ENCODE measurements at places on chromosomes 4 and X.

- DNase-seq, result no peak
Observed at GRCh38 chr4:119284876-119285780, 36.8 kb downstream of the FABP2 start.

DNA sequence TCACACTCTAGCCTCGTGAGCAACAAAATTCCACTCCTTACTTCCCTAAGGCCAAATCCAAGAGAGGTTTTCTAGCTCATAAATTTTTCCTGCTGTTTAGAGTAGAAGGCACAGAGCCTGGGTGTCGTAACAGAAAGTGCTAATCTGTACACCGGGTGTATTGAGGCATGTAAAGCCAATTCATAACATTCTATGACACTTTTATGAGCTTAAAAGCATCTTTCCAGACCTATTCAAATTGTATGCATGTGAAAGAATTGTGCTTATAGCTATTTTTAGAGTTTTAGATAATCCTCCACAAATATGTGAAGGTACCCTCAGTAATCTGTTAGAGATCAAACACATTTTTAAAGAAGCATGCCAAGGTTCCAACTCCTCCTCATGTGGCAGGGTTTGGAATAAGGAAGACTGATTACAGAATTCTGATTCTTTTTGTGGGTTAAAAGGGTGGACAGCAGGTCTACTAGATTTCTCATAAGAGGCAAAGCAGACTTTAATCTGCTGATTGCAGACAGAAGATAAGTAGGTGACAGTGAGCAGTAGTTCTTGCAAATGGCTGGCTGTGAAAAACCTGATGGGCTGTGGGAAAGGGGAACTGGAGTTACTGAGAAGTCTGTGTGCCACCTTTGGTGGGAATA is 25.5 kb upstream of the LRCH2 start:
- no peak for DNase-seq

GRCh38 chr4:150135134-150135772 is 57.0 kb downstream of the DCLK2 start:
- no peak for DNase-seq

- no peak for DNase-seq
Observed at GRCh38 chr4:62771983-62772557, 1571.9 kb downstream of the ADGRL3 start.

DNA sequence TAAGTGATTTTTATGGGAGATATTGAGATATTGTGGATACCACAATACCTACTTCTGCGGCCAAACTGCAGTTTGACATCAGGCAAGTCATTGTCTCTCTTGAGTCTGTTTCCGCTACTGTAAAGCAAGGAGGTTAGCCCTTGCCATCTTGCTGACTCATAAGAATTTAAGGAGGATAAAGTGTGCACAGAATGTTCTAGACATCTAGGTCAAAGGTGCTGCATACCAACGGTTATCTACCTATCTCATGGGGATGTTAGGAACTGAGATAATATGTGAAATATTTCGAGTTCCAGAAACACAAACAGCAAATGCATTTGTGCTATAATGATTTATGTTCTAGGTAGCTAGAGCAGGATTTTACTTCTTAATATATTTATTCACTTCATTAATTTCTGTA is 211.5 kb upstream of the NR3C2 start:
- DNase-seq, result no peak

GRCh38 chrX:42399632-42400024 is 378.3 kb downstream of the PPP1R2C start:
- DNase-seq, result no peak

DNA sequence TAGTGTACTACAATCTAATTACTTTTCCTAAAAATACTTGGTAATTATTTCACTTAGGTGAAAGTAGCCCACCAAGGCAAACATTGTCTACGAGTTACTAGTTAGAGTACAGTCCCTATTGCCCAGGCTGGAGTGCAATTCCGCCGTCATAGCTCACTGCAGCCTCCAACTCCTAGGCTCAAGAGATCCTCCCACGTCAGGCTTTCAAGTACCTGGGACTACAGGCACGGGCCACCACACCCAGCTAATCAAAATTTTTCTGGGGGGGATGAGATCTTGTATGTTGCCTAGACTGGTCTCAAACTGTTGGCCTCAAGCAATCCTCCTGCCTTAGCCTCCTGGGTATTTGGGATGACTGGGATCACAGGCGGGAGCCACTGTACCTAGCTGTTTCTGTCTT is 21.9 kb downstream of the FAM193A start:
- no peak for DNase-seq

DNA sequence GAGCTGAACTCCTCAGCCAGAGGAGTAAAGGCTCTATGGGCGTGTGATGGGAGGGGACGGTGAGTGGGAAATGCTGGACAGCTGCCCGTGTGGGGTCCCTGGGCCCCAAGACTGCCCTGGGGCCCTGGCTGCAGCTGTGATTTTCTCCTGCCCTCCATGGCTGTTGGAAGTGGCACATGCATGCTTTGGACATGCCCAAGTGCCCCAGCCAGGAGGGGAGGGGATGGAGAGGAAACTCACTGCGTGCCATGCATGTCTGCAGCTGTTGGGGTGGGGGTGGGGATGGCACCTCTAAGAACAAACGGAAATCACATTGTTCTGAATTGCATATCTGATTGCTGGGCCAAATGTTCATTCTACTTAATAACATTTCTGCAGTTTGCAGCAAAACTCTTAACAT is 52.4 kb downstream of the MID2 start:
- no peak for DNase-seq

GRCh38 chr4:61831987-61832386 is 631.9 kb downstream of the ADGRL3 start:
- no peak for DNase-seq

DNA sequence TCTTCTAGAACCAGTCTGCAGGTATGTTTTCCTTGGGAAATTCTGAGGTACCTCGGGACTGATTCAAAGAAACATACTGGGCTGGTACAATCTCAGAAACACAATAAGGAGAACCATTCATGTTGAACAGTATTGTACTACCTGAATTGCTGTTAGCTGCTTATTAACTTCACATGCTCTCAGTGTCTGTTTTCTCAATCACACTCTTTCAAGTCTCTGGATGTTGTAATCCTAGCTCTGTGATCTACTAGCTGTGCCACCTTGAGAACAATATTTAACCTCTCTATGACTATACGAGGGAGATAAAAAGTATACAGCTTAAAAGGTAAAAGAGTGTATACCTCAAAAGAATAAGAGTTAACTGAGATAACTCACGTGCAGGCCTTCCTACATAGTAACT is 10.3 kb downstream of the CCDC158 start:
- no peak for DNase-seq

GRCh38 chr4:1183985-1184773 is 11.8 kb upstream of the SPON2 start:
- DNase-seq, result no peak

DNA sequence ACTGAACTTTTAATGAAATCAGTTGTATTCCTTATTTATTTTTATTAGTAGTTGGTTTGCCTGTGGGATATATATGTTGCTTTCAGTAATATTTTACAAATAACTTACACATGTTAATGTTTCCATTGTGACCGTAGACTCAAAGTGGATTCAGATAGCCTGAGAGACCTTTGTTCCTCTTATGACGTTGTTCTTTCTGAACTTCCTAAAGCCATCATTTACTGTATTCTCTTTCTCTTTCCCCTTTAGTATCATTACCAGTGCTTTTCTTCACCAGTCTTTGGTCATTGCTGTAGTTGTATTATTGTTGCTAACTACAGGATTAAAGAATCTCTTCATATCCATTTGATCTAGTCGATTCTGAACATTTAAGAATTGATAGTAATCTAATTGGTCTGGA is 4.3 kb downstream of the STIM2 start:
- no peak for DNase-seq

DNA sequence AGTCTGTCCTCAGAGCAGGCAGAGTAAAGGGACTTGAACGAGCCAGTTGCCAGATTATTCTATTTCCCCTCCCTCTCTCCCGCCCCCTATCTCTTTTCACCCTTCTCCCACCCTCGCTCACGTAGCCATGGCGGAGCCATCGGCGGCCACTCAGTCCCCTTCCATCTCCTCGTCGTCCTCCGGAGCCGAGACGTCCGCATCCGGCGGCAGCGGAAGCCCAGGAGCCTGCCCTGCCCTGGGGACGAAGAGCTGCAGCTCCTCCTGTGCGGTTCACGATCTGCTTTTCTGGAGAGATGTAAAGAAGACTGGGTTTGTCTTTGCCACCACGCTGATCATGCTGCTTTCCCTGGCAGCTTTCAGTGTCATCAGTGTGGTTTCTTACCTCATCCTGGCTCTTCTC is 106.2 kb upstream of the SMAD1 start:
- DNase-seq, result no peak

GRCh38 chr4:6056976-6057766 is 38.9 kb upstream of the C4orf50 start:
- no peak for DNase-seq

Measured in NCI-H187 treated with DMSO at 0.1 percent for 48 hours (cell line).